Nucleus accumbens (tissue), 56 donors: ENCODE measurements at places on chromosomes 4 and X.

DNA sequence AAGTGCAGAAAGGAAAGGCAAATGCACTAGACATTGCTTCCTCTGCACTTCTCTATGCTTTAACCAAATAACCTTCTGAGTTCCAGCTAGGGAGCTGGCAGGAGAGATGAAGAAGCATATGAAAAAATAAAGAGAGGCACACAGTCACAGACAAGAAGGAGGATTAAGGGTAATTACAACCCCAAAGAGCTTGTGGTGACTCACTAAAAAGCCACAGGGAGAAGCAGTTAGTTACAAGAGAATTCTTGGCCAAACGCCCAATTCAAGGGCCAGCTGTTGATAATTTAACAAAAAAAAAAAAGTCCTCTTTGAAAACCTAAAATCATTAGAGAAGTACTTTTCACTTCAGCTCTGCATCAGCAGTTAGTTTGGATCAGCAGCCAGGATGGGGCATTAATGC is 478.0 kb downstream of the KCNIP4 start:
- no peak for DNase-seq

DNA sequence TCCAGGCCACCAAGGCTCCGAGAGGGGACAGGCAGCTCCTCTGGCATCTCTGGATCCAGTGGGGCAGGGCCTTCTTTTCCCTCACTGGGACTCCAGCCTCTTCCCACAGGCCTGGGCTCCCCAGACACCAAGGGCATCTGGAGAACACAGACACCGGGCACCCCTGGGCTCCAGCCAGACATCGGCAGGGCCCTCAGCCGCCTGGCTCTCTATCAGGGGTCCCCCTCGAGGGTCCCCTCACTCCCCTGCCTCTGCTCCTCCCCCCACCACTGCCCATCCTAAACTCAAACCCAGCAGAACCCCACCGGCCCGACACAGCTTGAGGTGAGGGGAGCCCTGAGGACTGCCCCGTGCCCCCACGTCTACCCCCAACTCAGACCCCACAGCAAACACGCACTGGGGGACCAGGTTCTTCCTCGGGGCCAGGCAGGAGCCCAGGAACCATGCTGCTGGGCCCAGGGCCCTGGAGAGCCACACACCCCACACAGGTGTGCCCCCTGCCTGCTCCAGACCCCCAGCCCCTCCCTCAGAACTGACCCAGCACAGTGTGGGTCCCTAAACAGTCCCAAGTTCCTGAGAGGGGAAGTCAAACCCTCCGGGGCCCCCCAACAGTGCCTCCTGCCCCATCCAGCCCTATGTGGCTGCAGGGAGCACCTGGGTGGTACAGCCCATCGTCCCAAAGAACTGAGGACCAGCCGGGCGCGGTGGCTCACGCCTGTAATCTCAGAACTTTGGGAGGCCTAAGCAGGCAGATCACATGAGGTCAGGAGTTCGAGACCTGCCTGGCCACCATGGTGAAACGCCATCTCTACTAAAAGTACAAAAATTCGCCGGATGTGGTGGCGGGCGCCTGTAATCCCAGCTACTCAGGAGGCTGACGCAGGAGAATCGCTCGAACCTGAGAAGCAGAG is 86.8 kb downstream of the FAM53A start:
- DNase-seq = no peak

GRCh38 chrX:37783305-37783704 is 3.4 kb downstream of the CYBB start:
- no peak for DNase-seq

GRCh38 chr4:78561677-78562076 is 10.1 kb downstream of the ANXA3 start:
- DNase-seq = no peak

- no peak for DNase-seq
Observed at GRCh38 chr4:1613099-1613495, 71.0 kb downstream of the FAM53A start.
